ENCODE measurements at places on chromosomes 7 and 10. TPM values are rescaled to one million over a fixed set of nuclear protein-coding genes. Genes with fewer than 3 reads are reported as not detected.

CPSF4 gene
- total RNA-seq = 20.1 TPM

OPN1SW gene
- not detected for total RNA-seq

SAP25 gene
- 1.1 TPM for total RNA-seq

VWDE gene
- total RNA-seq = 1.2 TPM

PDZD7 gene
- total RNA-seq = 0.42 TPM

GRCh38 chr7:103521937-103522336 lies 75.9 kb upstream of the SLC26A5 start:
- no peak overlapping the region for H3K27ac ChIP-seq
- H3K4me1 ChIP-seq = no peaks in the 10 kb centered on the region
- H3K36me3 ChIP-seq = no peaks in the 10 kb centered on the region
- no peak overlapping the region for H3K4me3 ChIP-seq
- no peak for DNase-seq
- no peaks in the 10 kb centered on the region for H3K27me3 ChIP-seq

DNA sequence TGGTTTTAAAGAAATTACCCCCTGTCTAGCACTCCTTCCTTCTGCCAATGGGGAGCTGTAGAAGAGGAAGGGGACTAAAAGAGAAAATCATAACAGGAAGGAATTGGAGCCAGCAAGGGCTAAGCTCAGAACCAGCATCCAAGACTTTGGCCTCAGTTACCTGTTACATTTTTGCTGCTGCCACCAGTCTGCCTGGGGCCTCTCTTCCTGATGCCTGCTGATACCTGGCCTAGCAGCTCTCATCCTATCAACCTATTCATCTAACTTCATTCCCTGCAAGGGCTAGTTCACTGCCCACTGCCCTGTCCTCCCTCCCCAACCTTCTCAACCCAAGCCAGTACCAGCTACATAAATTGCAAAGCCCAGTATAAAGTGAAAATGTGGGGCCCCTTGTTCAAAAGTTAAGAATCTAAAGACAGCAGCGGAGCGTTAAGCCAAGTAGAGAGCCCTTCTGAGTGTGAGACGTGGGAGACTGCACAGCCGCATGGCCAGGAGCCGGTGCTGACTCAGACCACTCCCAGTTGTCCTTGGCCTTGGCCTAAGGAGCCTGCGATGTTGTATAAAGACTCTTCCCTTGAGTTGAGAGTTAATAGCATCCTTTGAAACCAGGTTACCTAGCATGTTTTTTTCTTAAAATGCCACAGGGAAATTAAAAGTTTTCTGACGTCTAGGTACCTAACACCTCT lies 13.2 kb upstream of the AOC1 start:
- DNase-seq = no peak
- no peaks in the 10 kb centered on the region for H3K36me3 ChIP-seq
- H3K4me3 ChIP-seq = no peak overlapping the region
- no peak overlapping the region for H3K27ac ChIP-seq
- no peaks in the 10 kb centered on the region for H3K27me3 ChIP-seq
- no peaks in the 10 kb centered on the region for H3K4me1 ChIP-seq

- H3K36me3 ChIP-seq = no peaks in the 10 kb centered on the region
- H3K27me3 ChIP-seq = peaks cover 12% of the 10 kb centered on the region
- H3K27ac ChIP-seq = no peak overlapping the region
- H3K4me1 ChIP-seq = no peaks in the 10 kb centered on the region
- no peak overlapping the region for H3K4me3 ChIP-seq
Observed at GRCh38 chr7:132576721-132577085, 433 bp upstream of the PLXNA4 start.

- H3K27ac ChIP-seq = no peak overlapping the region
- DNase-seq = no peak
- H3K36me3 ChIP-seq = no peaks in the 10 kb centered on the region
- H3K27me3 ChIP-seq = no peaks in the 10 kb centered on the region
Observed at GRCh38 chr7:111096997-111097396, 6.1 kb downstream of the LRRN3 start.
